ENCODE measurements at places on chromosomes 3 and 15.

DNA sequence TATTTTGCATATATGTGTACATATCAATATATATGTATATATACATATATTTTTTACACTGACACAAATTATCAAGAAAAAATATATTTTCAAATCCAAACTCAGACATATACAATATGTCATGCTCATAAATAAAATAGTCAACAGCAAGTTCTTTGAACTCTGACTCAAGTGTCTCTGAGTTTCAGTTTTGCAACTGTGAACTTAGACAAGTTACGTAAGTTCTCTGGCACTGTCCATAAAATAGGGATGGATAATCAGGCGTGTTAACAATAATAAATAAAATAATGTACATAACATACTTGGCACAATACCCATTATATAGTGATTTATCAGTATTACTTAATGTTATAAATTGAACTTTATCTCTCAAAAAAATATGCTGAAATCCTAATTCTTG lies 12.1 kb upstream of the XRN1 start:
- no peak for DNase-seq

DNA sequence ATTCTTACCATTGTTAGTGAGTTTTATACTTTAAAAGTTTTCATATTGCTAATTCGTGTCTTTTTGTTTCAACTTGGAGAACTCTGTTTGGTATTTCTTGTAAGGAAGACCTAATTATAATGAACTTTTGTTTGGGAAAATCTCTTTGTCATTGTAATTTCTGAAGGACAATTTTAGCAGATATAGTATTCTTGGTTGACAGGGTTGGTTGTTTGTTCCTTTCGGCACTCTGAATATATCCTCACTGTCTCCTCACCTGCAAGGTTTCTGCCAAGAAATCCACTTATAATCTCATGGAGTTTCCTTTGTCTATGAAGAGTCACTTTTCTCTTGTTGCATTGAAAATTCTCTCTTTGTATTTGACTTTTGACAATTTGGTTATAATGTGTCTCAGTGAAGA lies 225.2 kb upstream of the NR2E3 start:
- no peak for DNase-seq

DNA sequence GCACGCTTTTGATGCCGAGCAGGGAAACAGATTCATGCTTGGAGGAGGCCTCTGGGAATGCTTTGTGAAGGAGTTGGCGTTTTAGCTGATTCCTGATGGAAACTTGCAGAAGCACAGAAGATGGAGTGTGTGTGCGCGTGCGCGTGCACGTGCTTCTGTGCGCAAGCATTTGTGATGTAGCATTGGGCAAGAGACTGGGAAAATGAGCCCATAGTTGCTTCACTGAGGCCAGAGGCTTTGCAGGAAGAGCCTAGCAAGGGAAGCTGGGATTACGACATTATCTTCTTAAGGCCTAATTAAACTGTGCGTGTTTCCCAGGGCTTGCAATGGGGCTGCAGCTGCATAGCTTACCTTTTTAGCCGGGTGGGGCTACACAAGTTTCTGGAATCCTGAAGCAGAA lies 18.1 kb upstream of the AGBL1 start:
- no peak for DNase-seq

DNA sequence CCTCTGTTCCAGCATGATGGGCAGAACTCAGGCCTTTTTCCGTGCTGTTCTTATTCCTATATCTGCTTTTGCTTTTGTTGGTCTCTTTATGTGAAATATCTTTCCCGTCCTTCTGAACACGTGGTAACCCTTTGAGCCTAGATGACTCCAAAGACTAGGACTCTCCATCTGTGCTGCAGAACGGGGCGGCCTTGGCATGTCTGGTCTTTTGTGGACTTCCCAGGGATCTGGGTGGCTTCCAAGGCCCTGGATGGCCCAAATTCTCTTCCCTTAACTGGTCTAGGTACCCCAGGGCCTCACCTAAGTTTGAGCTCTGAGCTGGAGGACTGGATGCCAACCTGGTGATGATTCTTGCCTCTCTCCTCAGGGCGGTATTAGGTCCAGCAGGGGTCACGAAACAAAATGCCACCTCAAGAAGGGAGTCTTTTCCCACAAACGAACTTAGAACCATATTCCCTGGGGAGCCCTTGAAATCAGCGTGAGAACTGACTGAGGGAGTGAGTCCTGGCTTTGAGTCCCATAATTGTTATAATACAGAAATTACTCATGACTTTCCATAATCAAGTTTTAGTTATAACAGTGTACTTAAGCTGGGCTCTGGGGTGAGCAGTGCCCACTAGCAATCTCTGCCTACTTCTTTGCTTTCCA lies 13.8 kb downstream of the TLNRD1 start:
- no peak for DNase-seq

- no peak for DNase-seq
Observed at GRCh38 chr3:122030381-122031122, 8.5 kb upstream of the ILDR1 start.

- no peak for DNase-seq
Observed at GRCh38 chr3:124707656-124708062, 22.6 kb upstream of the UMPS start.
